Lung microvascular endothelial cell (primary cell): ENCODE measurements at places on chromosomes 2 and 18. TPM values are rescaled to one million over a fixed set of nuclear protein-coding genes. Genes with fewer than 3 reads are reported as not detected.

DNA sequence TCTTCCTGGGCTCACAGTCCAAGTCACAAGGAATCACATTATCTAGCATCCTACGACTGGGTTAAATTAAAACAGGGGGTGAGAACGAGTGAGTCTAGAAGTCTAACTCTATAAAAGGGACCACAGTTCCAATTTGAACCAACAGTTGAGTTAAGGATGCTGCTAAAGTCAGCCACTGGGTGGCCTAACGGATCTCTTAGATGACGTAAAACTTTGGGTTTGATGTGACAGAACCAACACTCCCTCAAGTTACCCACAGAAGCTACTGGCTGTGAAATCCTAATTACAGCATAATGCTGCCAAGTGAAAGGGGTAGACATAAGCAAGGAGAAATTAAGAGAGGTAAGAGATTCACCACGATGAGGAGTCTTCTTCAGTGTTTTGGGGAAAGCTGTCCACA, 32.7 kb upstream of the RUFY4 start:
- no peak for DNase-seq

Gene EVA1A
- 19.0 and 43.5 TPM in 2 replicates for total RNA-seq

DNA sequence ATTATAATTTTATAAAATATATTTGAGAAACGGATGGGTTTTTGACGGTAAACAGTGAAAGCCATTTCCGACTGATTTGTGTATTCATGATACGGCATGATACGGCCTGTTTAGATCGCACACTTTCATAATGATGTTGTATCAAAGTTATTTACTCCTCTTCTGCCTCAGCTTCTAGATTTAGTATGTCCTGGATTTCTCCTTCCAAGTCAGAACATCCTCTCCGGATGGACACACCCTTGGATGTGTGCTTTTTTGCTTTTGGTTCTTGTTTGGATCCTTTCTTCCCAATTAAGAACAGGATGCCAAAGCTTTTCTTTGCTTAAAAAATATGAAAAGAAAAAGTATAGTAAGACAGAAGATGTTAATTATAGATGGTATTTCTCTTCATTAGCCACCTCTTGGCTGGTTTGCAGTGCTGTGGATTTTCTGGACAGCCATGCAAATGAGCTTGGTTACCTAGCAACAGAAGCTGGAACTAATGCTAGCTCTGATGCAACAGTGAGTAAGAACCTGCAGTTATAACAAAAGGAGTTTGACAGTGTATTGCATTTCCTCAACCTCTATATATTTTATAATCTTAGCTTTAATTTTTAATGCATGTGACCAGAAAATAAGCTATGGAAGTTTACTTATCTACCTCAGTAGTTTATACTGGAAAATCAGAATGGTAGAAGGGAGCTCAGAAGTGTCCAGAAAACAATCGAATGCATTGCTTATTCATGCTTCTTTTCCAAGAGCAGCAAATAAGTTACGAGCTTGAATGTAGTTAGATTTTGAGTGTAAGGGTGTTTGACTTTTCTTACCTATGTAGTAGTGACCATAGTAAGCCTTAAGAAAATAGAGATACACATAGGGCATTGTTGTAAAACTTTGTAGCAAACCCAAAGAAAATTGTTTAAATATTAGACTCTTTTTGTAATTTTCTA, 27.9 kb downstream of the RMND5A start:
- DNase-seq: peak; percentile 80

DNA sequence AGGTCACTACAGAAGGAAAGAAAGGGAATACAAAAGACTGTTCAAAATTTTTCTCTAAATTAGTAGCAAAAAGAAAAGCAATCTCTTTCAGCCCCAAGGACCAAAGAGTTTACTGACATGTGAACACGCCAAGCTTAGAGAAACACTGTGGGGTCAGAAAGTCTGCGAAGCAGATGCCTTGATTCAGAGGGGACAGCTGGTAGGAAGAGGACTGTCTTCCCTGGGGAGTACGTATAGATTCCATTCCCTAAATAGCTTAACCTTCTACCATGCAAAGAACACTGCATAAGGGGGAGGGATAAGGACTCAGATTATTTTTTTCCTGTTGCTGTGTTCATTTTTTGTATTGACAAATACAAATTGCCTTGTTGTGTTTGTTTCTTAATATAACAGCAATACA, 96.1 kb downstream of the IRS1 start:
- DNase-seq: no peak

DNA sequence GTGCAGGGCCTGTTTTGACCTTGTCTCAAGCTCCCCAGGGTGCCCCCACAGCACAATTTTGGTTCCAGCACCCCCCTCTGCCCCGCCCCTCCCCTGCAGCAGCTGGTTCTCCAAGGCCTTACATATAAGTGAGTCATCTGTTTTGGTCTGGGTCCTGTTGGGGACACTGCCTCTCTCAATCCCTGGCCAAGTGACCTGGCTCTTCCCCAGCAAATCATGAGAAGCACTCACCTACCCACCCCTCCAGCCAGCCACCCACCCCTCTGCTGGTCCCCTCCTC, 90.5 kb downstream of the INHBB start:
- no peak for DNase-seq

Gene SCN3A
- 1.3 and 33.1 TPM in 2 replicates for total RNA-seq

Gene CD28
- total RNA-seq: under 0.01 and 0.20 TPM in 2 replicates

DNA sequence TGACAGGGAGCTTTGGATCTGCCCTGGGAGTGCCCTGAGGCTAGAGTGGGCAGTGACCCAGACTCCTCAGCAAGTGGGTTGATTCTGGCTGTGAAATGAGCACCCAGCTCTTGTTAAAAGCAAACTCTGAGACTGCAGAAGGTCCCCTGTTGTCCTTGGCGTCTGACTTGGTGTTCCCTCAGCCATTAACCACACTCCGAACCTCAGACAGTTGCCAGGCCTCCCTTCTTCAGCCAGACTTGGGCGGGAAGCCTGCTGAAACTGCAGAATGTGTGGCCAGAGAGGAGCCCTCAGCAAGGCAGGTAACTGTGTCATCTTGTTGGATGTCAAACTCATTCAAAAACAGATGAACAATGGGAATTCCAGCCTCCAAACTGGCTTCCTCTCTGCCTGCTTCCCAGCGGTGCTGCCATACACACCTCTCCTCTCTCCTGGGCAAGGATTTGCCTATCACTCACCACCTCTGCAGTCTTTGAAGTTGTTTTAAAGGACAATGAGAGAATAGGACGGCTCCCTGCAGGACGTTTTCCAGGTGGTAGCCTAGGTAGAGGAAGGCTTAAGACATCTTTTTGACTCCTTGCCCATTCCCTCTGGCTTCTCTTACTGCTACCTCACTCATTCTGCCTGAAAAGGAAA, 38.9 kb upstream of the B3GNT2 start:
- no peak for DNase-seq

Gene CNDP2
- total RNA-seq: 50.8 and 68.5 TPM in 2 replicates

DNA sequence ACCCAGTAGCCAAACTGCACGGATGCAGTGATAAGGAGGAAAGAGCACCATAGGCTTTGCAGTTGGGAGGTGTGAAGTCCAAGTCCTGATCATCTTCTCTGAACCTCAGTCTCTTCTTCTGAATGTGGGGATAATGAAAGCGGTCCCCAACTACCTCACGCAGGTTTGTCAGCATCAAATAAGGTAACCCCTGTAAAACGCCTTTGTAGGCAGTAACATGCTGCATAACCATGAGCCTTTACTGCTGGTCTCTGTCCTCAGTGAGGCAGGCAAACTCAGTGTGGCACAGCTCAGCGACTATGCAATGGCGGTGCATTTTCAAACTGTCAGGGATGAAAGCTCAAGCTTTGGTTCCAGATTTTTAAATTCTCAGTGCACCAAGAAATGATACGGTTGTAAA, 46.1 kb downstream of the DNMT3A start:
- DNase-seq: no peak

GRCh38 chr2:108594132-108594981, 60.1 kb downstream of the LIMS1 start:
- peak; percentile 53 for DNase-seq

Gene PSMD14
- 47.0 and 63.0 TPM in 2 replicates for total RNA-seq

Gene CASP10
- total RNA-seq: 30.1 and 36.1 TPM in 2 replicates

- DNase-seq: peak; percentile 7
Observed at GRCh38 chr2:36812196-36812595, 115.7 kb downstream of the VIT start.

Gene COL6A3
- 1.8 and 3.3 TPM in 2 replicates for total RNA-seq

DNA sequence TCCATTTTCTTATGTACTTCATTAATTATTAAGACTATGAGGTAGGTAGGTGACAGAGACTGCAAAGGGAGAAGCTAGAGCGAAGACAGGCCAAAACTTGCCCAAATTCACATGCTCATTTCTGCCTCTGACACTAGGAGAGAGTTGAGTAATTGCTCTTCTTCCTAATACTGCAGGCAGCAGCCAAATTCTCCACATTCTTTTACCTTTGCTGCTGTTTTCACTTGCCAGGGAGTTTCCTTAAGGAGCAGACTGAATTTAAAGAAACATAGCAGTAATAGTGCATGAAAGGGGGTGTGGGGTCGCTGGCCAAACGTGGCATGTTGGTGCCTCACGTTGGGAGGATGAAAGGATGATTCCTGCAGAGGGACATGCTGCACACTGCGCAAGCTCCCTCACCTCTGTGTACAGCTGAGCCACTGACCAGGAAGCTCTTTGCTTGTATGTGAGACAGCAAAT, 12.3 kb downstream of the CRIM1 start:
- peak; percentile 47 for DNase-seq

GRCh38 chr2:193463011-193463410, 1268.3 kb upstream of the TMEFF2 start:
- no peak for DNase-seq

GRCh38 chr18:4293337-4293736, 161.8 kb downstream of the DLGAP1 start:
- no peak for DNase-seq

Gene DLX2
- total RNA-seq: under 0.01 TPM in 1 of 2 replicates, not detected in the other

DNA sequence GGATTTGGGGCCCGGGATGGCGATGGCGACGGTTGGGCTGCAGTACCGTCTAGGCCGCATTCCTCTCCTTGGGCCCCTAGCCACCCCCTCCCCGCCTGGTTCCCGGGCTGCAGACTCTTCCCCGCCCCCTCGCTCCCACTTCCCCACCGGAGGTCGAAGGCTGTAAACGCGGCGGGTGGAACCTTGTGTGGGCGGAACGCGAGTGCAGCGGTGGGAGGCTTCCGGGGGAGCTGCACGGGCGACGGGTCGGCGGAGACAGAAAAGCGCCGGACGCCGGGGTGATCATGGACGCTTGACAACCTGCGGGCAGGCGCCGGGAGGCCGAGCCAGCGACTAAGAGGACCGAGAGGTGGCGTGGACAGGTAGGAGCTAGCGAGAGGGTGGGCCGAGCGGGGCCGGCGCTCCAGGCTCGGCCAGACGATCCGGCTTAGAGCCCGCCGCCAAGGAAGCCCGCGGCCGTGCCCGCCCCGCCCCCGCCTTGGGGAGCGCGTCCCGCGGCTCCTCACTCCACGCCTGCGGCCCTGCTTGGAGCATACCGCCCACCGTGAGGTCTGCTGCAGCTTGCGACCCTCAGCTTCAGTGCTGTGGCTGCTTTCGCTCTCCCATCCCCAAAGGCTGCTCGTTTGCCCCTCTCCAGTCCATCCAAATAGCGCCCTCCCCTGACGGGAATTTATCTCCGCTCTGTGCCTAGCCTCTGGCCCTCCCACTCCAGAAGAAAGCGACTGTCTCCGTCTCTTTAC, at the start of gene COPS7B:
TSS of gene COPS7B (plus strand) at position 269 of the 740 bp plus-strand sequence. CDS start 2,126 bp downstream, outside the sequence.
- peak; percentile 85 for DNase-seq
